ENCODE measurements at places on chromosomes 6 and 20. TPM values are rescaled to one million over a fixed set of nuclear protein-coding genes. Genes with fewer than 3 reads are reported as not detected.
A peak's percentile ranks its signal among the peaks of the same experiment; 100 is the strongest.

The HLA-DRB5 gene
- total RNA-seq, result not detected

The PET117 gene
- total RNA-seq, result 11.1 TPM

The SCP2D1 gene
- total RNA-seq, result not detected

The DDRGK1 gene
- total RNA-seq, result 30.4 TPM

The C20orf144 gene
- total RNA-seq, result 0.31 TPM

The CST9L gene
- total RNA-seq, result not detected

The NRSN1 gene
- total RNA-seq, result not detected

The GRIK2 gene
- total RNA-seq, result 27.0 TPM

The TBXT gene
- total RNA-seq, result not detected

The SLC22A2 gene
- total RNA-seq, result not detected

The MYH7B gene
- not detected for total RNA-seq

GRCh38 chr6:138278326-138278725 is 60.0 kb upstream of the PBOV1 start:
- peak; percentile 8 for DNase-seq

GRCh38 chr6:42984924-42985475 is 630 bp downstream of the PPP2R5D start:
- DNase-seq, result no peak

- peak; percentile 81 for DNase-seq
Observed at GRCh38 chr6:31246051-31246521, 25.8 kb downstream of the HLA-C start.

- DNase-seq, result no peak
Observed at GRCh38 chr6:70396796-70397729, 16.2 kb upstream of the FAM135A start.

- DNase-seq, result no peak
Observed at GRCh38 chr6:12927746-12928145, 211.2 kb downstream of the PHACTR1 start.

- no peak for DNase-seq
Observed at GRCh38 chr20:4046311-4046924, 31.1 kb upstream of the RNF24 start.

GRCh38 chr6:29028821-29029220 is 16.2 kb downstream of the OR2W1 start:
- DNase-seq, result no peak

DNA sequence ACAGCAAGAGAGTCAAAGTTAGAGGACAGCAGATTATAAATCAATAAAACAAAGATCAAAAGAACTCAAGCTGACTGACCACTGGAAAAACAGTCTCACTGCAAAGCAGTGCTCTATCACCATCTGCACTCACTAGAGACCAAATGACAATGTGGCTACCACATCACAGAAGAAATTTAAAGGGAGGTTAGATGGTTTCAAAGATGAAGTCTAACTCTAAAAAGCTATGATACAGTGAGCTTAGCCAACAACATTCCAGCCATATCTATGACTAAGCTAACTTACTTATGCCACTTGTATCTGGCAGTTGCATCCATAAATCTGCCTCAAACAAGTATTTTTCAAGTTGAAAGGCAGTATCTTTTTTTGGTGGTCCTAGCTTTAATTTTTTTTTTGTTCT is 68.6 kb downstream of the ARHGAP18 start:
- DNase-seq, result peak; percentile 75

DNA sequence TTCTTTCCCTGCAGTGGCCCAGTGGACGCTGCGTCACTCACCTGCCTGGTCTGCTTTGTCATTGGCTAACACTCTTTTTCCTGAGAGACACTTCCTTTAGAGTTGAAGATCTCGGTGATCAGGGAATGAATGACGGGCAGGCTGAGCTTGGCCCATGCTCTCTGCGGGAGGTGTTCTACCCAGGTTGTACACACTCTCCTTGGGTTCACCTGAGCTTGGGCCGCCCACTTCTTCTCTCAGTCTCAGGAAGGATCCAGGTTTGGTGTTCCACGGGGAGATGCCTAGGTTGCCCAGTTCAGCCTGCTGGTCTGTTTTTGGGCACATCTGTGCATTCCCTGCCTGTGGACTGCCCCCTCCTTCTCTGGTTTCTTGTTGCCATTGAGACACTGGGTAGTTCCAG is 66.7 kb upstream of the SLC22A1 start:
- DNase-seq, result no peak

GRCh38 chr6:125853168-125853567 is 62.4 kb downstream of the NCOA7 start:
- DNase-seq, result no peak

GRCh38 chr6:6942091-6942490 is 165.7 kb upstream of the RREB1 start:
- DNase-seq, result no peak

DNA sequence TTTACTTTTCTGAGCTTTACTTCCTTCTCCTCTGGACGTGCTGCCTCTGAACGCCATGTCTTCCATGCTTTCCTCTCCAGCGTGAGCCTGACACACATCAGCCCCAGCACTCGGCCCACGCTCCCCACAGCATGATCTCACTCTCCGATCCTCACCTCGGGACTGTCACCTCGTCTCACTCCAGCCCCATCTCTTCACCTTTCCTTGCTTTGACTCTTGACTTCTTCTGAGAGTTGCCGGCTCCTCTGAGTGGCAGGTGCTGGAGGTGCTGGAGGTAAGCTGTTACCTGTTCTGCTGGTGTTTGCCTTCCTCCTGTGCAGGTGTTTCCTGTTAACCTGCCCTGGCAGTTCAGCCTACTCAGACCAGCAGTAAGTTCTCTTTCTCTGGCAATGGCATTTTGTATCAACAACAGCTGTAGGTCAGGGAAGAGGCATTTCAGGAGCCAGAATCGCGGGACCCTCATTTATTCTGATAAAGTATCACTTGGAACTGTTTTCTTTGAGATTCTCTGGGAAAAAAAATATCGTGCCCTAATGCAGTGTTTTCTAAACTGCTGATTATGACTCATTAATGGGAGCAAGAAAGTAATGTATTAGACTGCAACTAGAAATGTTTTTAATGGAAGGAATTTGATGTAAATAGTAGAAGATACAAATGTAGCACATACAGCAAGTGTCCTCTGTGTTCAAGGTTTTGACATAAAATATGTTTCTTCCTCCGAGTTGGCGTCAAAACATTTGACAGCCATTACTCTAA is 106.5 kb downstream of the ARID1B start:
- no peak for DNase-seq

DNA sequence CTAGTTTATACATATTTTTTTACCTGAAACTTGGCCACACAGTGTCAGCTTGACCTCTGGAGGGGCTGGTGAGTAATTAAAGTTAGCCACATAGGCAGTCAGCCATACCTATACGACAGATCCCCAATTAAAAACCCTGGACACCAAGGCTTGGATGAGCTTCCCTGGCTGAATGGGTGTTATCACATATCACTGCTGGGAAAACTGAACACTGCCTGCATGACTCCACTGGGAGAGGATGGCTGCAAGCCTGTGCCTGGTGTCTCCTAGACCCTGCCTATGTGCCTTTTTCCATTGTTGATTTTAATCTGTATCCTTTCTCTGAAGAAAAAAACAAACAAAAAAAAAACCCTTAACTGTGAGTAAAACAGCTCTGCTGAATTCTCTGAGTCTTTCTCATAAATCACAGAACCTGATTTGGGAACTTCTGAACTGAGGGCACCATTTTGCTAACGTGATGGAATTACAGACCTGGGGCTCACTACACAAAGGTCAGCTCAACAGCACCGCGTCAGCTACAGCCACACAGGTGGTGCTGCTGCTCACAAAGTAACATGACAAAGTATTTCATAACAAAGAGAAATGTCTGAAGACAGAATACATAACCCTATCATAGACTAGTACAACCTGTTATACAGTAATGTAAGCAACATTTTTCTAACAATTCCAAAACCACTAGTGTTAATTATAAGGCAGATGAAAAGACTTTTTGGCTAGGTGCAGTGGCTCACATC is 97.0 kb downstream of the SLC23A2 start:
- DNase-seq, result no peak
